Activated T-cell treated with anti-CD3 and anti-CD28 coated beads for 24 hours (primary cell): ENCODE measurements at places on chromosomes 3 and 15.
A peak's percentile ranks its signal among the peaks of the same experiment; 100 is the strongest.

GRCh38 chr15:21262851-21263425 lies 177.4 kb downstream of the POTEB3 start:
- DNase-seq: no peak

- DNase-seq: no peak
Observed at GRCh38 chr3:60363817-60364216, 887.4 kb downstream of the FHIT start.

DNA sequence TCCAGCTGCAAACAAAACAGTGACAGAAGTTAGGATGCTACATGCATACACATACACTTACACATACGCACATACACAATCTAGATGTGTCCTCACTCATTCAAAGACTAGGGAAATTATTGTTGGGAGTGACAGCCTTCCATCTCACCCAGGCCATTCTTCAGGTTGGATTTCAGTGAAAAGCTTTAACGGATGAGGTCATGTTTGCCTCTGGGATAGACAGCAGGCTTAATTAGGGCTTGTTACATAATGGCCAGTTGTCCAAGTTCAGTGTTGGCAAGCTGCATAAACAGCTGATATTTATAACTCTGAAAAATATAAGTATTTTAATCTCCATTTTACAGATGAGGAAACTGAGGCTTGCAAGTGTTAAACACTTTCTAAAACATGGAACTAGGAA lies 35.8 kb upstream of the PLOD2 start:
- no peak for DNase-seq

GRCh38 chr15:96087180-96087884 lies 243.2 kb upstream of the NR2F2 start:
- DNase-seq: no peak

DNA sequence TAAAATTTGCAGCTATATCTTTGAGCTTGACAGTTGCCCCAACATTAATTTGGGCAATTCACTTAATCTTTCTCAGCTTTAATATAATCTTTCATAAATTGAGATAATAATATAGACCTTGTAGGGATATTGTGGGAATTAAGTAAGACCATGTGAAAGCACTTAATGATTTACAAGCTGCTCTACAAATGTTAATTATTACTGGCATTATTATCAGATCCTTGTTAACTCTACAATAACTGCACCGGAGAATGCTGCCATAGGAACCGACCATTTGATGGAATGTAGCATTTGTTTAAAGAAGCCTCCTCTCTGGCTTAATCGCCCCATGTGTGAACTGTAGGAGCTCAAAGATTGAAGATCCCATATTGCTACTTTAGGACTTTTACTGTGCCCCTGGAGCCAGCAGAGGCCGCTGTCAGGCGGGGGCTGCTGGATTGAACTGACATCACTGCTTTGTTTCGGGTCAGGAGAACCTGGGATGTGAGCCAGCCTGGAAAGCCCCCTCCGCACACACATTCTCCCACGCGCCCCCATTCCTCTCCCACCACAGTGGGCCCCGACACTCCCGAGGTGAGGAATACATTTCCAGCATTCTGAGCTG lies 154.2 kb upstream of the TNIK start:
- DNase-seq: peak; percentile 0

DNA sequence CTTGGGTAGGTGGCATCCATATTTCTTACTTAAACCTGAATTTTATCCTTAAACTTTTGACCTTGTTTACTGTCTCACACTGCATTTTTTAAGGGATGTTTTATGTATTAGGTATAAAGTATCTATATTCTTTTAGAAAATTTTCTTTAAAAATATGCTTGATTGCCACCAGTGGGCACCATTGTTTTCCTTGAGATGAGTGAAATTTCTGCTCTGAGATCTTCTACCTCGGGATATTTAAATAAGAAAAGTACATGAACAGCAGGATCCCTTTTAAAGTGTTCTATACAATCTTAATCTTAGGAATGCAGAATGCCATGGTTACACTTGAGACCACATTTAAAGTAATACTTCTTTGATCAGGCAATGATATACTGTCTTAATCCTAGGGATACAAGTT lies 108.7 kb downstream of the SLMAP start:
- DNase-seq: no peak

DNA sequence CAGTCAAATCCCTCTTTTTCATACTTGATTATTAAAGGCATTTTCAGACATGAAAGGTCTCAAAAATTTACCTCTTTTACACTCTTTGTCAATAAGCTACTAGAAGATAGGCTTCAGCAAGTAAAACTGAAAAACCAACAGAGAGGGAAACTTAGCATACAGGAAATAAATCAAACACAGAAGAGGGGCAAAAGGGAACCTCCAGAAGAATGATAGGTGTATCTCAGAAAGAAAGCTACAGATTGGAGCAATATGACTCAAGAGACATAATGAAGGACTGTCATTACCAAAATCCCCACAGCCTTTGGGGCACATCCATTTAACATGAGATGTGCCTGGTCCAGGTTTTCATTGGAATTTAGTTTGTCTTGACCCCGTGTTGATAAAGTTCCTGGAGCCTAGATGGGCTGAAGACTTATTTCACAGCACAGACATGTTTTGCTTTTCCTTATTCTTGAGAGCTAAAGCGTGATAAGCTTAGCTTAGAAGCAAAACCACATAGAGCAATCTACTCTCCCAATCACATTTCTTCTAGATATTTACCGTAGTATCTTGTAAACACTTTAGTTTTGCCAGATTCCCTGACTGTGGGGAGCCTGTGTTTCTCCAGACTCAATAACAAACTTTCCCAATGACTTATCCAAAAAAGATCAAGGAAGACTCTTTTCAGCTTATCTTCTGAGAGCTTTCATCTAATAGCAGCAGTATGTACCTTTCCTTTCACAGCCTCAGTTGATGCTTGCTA lies 11.7 kb downstream of the LRRFIP2 start:
- DNase-seq: no peak

DNA sequence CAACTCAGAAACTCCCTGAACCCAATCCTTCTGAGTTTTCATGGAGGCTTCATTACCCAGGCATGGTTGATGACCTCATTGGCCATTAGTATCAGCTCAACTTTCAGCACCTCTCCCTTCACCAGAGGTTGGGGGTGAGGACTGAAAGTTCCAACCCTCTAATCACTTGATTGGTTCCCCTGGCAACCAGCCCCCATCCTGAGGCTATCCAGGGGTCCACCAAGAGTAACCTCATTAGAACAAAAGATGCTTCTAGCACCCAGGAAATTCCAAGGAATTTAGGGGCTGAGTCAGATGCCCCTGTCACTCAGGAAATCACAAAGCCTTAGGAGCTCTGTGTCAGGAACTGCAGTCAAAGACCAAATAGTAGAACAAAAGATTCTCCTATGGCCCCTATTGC lies 43.8 kb downstream of the ADAMTSL3 start:
- DNase-seq: no peak

DNA sequence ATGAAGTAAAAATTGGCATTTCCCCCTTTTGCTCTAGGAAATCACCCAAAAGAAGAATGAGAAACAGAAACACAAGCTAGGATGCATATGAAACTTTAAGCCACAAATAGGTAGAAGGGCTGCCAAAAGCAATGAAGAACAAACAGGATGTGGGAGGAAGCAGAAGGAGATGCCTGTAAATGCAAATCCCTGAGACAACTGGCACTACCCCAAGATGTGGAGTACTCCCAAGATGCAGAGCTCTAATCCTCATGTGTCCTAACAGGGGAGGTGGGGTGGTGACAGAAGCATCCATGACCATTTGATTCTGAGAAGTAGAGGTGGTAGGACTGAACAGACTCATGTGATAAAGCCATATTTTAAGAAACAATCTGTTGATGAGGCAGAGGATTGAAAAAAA lies 31.9 kb upstream of the ZNF280D start:
- DNase-seq: no peak

DNA sequence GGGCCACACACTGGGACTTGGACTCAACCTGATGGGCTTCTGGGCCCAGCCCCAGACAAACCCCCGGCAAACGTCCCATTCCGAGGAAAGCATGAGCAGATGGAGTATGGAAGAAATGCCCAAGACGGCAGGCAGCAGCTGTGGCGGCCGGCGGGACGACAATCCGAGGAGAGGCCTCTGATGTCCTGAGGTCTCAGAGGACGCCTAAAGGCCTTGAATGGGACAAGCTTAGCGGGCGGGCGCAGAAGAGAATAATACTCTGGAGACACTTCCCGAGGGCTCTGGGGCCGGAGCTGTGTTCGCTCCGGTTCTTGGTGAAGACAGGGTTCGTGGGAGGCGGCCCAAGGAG lies 482 bp upstream of the OGG1 start:
- no peak for DNase-seq

DNA sequence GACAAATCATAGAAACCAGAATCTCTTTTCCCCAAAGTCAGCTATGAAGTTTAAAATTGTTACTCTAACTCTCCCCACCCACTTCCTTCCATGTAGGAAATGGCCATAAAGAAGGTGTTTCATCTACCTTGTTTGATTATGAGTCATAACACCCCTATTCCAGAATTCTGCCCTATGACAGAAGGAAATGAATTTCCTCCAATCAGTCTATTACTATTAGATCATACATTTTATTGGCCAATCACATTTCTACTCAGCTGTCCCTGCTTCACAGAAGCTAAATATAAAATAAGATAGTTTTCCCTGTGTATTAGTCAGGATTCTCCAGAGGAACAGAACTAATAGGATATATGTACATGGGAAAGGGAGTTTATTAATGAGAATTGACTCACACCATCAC lies 102.1 kb downstream of the TGFBR2 start:
- no peak for DNase-seq

DNA sequence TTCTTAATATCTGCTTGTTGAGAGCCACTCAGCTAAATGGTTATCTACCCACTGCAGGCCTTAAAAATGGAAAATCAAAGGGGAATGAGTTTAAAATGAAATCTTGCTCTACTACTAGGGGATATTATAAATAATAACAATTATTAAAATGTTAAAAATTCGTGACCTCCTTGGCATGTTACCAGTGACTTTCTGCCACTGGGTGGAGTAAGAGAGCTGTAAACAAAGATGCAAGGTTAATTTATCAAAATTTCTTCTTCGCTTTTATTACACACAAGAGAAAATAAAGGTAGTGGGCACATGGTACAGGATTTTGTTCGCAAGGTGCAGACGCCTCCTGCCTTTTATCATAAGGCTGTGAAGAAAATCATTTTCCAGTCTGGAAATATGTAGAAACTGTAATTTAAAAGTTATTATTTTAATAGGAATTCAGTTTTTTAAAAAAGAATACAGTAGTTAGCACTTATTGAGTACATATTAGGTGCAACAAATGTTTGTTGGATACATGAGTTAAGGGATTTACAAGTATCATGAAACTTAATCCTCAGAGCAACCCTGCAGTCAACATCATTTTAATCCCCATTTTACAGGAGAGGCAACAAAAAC lies 272.6 kb downstream of the SUCLG2 start:
- DNase-seq: no peak

GRCh38 chr15:100818927-100819326 lies 60.7 kb upstream of the ALDH1A3 start:
- DNase-seq: no peak

DNA sequence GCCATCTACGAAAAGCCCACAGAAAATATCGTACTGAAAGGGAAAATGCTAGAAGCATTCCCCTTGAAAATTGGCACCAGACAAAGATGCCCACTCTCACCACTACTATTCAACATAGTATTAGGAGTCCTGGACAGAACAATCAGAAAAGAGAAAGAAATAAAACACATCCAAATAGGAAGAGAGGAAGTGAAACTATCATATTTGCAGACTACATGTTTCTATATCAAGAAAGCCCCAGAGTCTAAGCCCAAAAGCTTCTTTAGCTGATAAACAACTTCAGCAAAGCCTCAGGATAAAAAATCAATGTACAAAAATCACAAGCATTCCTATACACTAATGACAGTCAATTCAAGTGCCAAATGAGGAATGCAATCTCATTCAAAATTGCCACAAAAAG lies 15.6 kb downstream of the OR5K3 start:
- DNase-seq: no peak

- no peak for DNase-seq
Observed at GRCh38 chr3:189710620-189711402, 79.6 kb downstream of the TP63 start.

DNA sequence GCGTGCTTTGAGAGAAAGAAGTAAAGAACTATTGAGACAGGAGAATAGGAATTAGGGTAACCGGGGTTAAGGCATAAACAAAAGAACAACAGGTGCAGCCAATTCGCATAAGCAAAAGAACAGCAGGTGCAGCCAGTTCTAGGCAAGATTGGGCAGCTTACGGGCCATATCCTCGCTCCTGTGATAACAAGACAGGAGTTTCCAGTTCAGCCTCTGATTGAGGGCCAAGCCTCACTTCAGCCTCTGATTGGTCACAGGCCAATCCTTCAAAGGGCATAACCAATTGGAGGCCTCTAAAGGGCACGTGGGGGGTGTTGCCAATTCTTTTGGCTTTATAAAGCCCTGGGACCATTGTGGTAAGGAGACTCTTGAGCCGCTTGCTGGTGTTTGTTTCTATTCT lies 143.5 kb downstream of the GADL1 start:
- no peak for DNase-seq

GRCh38 chr3:9913601-9914000 lies 3.3 kb upstream of the IL17RC start:
- DNase-seq: no peak
